ENCODE measurements at places on chromosomes 3 and 15. TPM values are rescaled to one million over a fixed set of nuclear protein-coding genes. Genes with fewer than 3 reads are reported as not detected.

The TMEM212 gene
- total RNA-seq, result not detected

The ZNF619 gene
- total RNA-seq, result 11.4 TPM

The RFTN1 gene
- 73.4 TPM for total RNA-seq

The TGM4 gene
- not detected for total RNA-seq

The CKMT1A gene
- total RNA-seq, result not detected

The PCNP gene
- 136 TPM for total RNA-seq

The DUOX2 gene
- 0.10 TPM for total RNA-seq

The ACKR4 gene
- 0.25 TPM for total RNA-seq

The ZNF860 gene
- total RNA-seq, result 0.99 TPM

Data from T-cell (primary cell).